ENCODE measurements at places on chromosomes 16 and 17.

GRCh38 chr17:6105649-6106007 is 35.4 kb downstream of the WSCD1 start:
- DNase-seq: no peak

- DNase-seq: no peak
These were observed 25.8 kb downstream of the WFDC1 start for GRCh38 chr16:84320511-84320910.

DNA sequence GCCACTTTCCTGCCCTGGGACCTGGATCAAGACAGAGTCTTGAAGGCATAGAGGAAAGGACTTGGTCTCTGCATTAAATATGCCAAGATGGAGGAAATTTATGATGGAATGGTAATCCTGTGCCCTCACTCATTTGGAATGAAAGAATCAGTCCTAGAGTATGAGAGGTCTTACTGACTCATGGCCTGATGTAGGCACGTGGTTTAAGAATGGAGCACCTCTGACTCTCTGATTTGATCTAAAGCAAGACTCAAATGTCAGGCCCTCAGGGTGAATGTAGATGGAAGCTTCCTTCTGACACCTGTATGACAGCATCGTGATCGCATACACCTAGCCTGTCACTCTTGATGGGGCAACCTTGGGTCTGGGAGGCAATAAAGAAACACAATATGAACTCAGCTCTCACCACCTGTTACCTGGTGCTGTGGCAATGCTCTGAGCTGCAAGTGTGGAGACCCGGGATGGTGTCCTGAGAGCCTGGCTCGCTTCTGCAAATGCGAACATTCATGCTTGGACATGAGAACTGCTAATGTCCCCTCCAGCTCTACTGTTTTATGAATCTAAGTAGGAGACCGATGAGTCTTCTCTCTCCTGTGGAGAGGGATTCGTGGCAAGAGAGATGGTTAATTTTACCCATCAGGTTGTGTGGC is 229.9 kb downstream of the ABCC12 start:
- no peak for DNase-seq

DNA sequence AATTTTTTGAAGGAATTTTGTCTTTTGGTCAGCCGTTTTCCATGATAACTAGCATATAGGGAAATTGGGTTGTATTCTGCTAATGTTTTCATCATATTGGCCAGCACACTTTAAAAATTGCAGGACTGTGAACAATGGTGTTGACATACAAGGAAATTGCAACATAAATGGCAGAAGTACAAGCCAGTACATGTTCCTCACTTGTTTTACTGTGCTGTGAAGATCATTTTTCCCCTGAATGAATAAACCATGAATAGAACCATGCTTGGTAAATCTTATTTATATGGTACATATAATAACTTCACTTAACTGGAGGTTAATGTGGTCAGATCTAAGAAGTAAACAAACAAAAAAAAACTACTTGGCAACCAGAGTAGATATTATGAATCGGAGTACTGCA is 22.8 kb downstream of the OMG start:
- no peak for DNase-seq
